ENCODE measurements at places on chromosomes 3 and 15.

DNA sequence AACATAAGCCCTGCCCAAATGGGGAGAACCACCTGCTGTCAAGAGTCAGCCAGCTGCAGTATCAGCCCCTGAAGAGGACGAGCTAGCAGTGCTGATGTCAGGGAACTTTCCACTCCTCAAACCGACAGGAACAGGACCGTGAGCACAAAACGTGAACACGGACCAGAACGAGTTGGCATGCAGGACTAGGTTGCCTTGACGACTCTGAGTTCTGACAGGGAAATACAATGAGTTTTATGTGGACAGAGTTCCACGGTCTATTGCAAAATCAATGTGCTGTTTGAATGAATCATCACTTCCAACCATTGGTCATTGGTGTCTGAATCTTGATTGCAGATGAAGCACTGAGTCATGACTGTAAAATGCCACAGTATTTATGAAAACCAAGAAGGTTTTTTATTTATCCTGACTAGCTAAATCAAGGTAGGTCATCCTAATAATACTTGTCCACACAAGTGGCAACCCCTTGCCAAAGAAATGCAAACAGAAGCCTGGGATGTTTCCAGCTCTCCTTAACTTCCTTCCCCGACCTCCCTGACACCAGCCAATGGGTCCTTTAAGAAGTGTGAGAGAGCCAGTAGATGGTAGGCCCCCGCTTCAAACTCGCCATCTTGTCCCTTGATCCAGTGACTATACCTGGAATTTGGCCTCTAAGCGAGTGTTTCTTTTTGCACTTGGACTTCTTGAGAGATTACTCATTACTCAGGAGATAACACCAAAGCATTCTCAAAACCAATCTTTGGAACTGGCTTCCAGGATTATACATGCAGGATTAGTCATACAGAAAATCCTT is 119.6 kb downstream of the ASB7 start:
- peak; percentile 100 for DNase-seq

DNA sequence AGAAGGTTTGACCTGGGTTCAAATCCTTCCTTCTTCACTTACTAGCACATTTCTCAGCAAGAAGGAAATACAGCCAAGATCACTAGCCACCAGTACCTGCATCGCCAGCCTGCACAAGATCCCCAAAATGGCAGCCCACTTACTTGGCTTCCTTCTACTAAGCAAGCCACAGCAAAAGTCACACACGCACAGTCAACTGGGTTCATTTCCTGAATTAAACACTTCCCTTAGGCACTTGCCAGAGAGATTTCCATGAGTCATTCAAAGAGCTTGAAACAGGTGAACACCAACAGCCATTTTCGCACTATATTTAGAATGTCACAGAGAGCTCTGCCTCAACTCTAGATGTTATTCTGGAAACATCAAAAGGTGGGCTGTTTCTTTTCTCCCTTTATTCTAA is 42.6 kb downstream of the MGLL start:
- DNase-seq = peak; percentile 48

GRCh38 chr3:54426381-54426780 is 304.0 kb downstream of the CACNA2D3 start:
- DNase-seq = no peak

- DNase-seq = no peak
Measured at GRCh38 chr3:126431103-126431534, 36.4 kb downstream of the CFAP100 start.

DNA sequence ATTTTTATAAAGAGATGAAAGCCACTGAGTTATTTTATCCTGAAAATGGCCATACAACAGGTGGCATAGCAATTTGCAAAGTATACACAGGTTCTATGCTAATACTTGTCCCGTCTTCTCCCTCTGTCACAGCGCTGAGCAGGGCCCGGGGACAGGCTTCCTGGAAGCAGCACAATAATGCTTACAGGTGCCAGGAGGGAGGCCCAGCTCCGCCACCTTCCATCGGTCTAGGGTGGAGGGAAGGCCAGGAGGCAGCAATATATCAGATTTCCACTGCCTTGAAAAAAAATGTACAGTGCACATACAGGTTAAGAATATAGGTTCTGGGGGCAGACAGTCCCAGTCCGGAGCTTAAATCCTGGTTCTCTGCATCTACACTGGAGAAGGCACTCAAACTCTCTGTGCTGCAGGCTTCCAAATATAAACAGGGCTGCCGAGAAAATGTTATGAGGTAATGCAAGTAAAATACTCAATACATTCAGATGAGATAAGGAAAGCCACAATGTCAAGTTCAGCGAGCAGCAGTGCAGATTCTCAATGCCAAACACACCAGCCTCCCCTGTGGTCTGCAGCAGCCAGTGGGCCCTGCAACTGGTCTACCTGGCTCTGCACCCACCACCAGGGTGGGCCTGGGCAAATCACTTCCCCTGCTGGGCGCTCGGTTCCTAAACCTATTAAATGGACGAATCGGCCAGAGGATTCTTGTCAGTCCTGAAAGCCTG is 189.6 kb downstream of the XXYLT1 start:
- DNase-seq = no peak

GRCh38 chr3:155391104-155391503 is 97.6 kb upstream of the STRIT1 start:
- DNase-seq = no peak

All from kidney epithelial cell (primary cell).